ENCODE measurements at places on chromosomes 11 and 22. TPM values are rescaled to one million over a fixed set of nuclear protein-coding genes. Genes with fewer than 3 reads are reported as not detected.
A peak's percentile ranks its signal among the peaks of the same experiment; 100 is the strongest.

GRCh38 chr22:25407226-25407858 is 157.1 kb upstream of the GRK3 start:
- no peak for DNase-seq

DNA sequence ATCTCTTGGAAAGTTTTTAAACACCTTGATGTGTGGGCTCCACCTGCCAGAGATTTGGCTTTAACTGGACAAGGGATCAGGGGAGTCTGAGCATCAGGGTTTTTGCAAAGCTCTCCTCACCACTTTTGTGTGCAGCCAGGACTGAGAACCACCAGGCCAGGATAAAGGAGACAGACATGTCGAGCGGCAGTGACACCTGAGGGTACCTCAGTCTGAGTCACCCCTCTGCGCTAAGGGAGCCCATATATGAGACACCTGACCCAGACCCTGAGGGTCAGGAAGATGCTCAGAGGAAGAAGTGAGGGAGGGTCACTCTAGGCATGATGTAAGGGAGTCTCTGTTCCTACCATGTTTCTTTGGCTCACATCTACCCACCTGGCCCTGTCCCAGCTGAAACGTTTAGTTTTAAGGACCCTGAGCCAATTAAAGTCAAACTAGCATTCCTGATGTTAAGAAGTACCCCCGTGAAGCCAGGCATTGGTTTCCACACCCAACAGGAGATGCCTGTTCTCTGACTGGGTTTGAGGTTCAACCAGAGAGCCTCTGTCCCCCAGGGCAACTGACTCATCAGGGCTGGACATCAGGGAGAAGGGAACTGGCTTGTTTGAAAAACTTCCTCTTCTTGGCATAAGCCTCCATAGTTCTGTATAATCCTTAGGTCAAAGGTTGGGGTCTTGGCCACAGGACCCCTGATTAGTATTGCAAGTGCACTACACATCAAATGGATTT is 72.4 kb upstream of the BIRC3 start:
- no peak for DNase-seq

DNA sequence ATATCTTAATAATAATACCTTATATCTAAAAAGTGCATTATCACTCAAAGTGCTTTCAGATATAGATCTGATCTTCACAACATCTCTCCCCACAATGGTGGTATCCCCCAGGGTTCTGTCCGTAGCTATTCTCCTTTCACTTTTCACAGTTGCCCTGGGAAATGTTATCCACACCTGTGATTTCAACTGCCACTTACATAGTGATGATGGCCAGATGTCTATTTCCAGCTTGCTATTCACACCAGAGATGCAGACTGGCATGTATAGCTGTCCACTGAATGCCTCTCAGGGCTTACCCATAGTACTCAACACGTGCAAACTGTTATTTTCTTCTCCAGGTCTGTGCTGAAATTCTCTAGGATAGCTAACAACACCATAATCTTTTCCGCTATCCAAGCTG is 724.7 kb downstream of the DLG2 start:
- no peak for DNase-seq

DNA sequence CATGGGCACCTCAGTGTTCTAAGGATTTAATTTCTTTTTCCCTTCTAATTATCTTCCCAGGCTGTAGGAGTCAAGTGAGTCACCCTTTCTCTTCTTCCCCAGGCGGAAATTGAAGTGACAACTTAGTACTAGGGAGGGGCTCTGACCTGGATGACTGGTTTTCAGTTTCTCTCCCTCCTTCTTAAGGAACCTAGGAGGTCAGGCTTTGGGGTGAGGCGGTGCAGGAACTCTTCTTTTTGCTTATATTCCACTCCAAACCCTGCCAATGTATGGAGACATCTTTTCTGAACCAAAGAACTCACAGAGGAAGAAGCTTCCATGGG is 12.6 kb downstream of the ZDHHC5 start:
- no peak for DNase-seq

DNA sequence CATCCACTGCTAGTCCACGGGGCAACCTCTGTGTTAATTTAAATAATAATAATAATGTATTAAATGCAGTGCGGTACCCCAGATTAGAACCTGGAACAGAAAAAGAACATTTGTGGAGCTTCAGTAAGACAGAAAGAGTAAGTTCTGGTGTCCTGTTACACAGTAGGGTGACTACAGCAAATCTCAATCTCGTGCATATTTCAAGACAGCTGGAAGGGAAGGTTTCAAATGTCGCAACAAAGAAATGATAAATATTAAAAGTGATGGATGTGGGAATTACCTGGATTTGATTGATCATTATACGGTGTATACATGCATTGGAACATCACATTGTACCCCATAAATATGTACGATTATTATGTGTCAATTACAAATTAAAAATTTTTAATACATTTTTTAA is 1.7 kb upstream of the RAC2 start:
- DNase-seq, result no peak

DNA sequence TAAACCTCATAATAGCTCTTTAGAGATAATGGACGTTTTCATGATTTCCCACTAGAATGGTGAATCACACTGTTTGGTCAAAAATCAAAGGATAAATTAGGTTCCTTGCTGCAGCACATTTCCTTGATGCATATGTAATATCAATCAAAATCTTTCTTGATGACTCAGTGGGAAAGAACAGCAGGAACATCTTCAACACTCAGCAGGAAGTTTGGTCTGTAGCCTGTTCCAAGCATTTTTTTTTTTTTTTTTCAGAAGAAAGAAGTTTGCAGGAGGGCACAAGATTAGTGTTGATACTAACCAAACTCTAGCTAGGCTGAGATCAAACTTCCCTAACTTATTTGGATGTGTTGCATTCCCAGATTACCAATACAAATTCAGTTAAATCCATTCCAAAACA is 1529.8 kb downstream of the FAM181B start:
- no peak for DNase-seq

GRCh38 chr11:73019996-73020395 is 122.1 kb downstream of the FCHSD2 start:
- no peak for DNase-seq

The SAA4 gene
- total RNA-seq, result 4.1 TPM

GRCh38 chr11:82790723-82791484 is 57.2 kb upstream of the FAM181B start:
- DNase-seq, result no peak

- DNase-seq, result no peak
These were observed 30.6 kb upstream of the NARS2 start for GRCh38 chr11:78605296-78605695.

DNA sequence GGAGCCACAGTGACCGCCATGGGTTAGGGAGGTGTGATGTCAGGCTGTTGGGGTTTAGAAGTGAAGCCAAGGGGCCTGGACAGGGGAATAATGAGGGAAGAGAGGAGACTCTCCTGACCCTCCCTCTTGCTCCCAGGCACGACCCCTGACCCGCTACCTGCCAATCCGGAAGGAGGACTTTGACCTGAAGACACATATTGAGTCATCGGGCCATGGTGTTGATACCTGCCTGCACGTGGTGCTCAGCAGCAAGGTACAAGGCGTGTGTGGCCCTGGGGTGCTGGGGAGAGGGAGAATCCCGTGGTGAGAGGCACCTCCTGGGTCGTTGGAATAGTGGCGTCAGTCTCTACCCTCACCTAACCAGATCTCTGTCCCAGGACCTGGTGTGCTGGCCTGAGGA is 29.5 kb downstream of the TREH start:
- DNase-seq, result no peak

GRCh38 chr11:21814169-21814568 is 378.7 kb upstream of the ANO5 start:
- no peak for DNase-seq

GRCh38 chr11:102017026-102017425 is 30.2 kb upstream of the CFAP300 start:
- no peak for DNase-seq

DNA sequence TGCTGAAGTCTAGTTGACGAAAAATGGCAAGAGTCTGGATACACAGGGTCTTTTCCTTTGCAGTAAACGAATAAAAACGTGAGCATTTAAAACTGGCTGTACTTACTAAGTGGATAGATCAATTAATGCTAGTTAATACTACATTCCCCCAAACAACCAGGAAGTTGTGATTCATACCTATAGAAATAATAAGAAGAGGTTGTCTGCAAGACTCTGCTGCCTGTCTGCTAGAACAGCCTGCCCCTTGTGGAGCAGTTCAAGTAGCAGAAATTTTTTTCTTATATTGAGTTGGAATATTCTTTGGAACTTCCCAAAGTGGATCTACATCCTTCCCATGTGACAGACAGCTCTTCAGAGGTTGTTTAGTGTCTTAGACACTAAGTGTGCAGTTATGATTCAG is 86.8 kb downstream of the TEAD1 start:
- DNase-seq, result no peak

The ANGPTL5 gene
- 0.58 TPM for total RNA-seq

GRCh38 chr22:24325105-24325757 is 54.6 kb downstream of the SPECC1L start:
- no peak for DNase-seq

DNA sequence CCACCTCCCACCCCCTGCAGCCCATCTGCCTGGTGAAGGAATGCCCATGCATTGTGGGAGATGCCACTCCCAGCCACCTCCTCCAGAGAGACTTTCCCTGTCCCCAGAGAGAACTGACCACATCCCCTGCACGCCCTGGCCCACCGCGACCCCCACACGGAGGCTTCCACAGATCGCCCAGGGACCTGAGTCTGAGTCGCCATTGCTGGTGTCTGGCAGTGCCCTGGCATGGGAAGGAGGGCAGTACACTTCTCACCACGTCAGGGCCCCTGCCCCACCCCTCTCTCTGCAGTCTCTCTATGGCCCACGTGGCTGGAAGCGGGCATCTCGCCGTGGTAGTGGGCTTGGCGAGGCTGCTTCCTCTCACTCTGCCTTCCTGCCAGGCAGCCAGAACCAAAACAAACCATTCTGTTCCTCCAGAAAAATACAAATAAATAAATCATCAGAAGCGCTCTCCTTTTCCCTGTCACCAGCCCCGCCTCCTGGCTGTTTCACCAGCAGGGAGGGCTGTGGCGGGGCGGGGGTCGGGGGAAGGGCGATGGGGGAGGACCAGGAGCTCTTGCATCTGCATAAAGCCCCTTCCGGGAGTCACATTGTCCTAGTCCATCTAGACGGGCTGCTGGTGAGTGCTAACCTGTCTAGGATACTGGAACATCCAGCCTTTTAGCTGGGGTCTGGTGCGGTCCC is 20.9 kb downstream of the SHISAL1 start:
- no peak for DNase-seq

DNA sequence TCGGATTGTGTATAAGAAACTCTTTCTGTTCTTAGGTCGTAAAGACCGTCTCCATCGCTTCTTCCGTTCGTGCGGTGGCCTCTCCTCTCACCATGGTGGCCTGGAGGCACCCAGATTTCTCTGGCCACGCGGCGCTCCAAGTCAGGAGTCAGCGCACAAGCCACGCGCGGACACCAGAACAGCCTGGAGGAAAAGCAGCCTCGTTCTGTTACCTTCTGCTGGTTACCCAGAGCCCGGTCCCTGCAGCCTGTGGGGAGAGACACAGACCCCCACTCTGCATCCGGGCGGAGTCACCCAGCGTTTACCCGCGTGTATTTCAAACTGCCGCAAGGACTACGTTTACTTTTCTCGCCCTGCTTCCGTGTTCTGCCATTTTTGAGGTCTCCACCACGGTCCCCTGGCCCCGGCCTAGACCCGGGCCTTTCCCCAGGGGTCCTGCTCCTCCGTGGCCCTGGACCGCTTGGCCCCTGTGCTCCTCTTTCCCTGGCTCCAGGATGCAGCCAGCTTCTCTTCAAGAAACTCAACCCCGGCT is 776.1 kb downstream of the BRD1 start:
- peak; percentile 82 for DNase-seq

The PTH gene
- not detected for total RNA-seq

DNA sequence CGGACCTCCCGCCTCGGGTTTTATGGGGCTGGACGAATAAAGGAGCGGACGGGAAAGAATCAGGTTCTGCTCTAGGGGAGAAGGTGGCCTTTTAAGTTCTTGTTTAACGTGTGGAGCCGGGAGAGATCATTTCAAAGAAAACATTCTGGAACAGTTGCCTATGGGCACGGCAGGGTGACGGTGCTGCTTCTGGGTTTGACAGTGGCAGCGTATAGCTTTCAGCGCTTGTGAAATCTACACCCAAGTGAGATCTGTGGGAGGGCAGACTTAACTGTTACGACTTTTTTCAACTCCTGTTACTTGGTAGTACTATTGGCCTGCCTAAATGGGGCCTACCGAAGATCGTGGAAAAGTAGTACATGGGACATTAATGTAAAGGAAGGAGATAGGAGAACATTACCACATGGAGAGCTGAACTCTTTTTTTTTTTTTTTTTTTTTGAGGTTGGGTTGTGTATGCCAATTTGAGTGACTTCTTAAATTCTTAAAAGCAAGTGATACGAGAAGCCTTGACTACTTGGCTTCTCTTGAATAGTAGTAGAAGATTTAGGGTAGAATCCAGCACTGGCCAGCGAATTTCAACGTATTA is 743 bp downstream of the USP47 start:
- no peak for DNase-seq

DNA sequence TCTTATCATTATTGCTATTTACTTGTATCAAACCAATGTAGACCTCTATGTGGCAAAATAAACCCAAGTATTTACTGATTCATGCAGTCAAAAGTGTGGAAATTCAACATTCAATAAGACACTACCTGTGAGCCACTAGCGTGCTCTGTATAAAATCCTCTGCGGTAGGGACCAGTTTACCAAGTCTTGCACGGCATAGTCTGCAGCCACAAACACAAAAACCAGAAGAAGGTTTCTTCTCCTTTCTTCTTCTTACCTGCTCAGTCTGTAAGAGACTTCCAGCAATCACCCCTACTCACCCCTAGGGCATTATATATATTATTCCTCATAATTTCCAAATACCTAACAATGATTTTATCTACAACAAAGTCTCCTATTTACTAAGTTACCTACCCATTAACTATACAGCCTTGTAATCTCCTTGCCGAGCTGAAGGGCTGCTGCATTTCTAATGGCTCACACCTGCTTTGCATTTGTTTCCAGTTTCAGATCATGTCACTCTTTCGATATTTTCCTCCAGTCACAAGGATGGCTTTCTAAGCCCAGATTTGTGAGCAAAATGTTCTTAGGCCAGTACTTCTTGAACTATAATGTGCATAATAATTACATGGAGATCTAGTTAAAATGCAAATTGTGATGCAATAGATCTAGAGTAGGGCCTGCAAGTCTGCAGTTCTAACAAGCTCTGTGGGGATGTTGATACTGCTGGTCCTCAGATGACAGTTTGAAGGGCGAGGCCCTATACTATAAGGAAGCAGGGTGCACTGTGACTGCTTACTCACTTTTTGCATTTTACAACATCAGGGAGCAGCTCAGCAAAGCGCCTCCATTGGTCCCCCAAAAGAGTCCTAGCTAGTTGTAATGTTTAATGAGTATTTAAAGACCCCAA is 191.9 kb upstream of the DDI1 start:
- DNase-seq, result no peak

- no peak for DNase-seq
These were observed 67.7 kb upstream of the CLNS1A start for GRCh38 chr11:77705195-77705875.
